Left ventricle myocardium superior (tissue), 1 donor: ENCODE measurements at places on chromosomes 3 and 15. TPM values are rescaled to one million over a fixed set of nuclear protein-coding genes. Genes with fewer than 3 reads are reported as not detected.

NPAP1 gene
- total RNA-seq = not detected

SKOR1 gene
- total RNA-seq = 0.07 TPM

LTK gene
- 1.5 TPM for total RNA-seq

ANKUB1 gene
- not detected for total RNA-seq

DAZL gene
- total RNA-seq = not detected

RAB7A gene
- 250 TPM for total RNA-seq

PAQR5 gene
- 1.7 TPM for total RNA-seq

PLSCR4 gene
- total RNA-seq = 13.8 TPM

YEATS2 gene
- total RNA-seq = 8.8 TPM

IMPG2 gene
- 0.20 TPM for total RNA-seq

HAUS2 gene
- total RNA-seq = 12.2 TPM

GUCA1C gene
- total RNA-seq = 1.8 TPM

CHSY1 gene
- total RNA-seq = 11.7 TPM

GRCh38 chr15:73727330-73727976 is 25.7 kb downstream of the INSYN1 start:
- DNase-seq = peak; percentile 67

GRCh38 chr15:66893294-66893693 is 172.1 kb upstream of the SMAD3 start:
- no peak for DNase-seq

DNA sequence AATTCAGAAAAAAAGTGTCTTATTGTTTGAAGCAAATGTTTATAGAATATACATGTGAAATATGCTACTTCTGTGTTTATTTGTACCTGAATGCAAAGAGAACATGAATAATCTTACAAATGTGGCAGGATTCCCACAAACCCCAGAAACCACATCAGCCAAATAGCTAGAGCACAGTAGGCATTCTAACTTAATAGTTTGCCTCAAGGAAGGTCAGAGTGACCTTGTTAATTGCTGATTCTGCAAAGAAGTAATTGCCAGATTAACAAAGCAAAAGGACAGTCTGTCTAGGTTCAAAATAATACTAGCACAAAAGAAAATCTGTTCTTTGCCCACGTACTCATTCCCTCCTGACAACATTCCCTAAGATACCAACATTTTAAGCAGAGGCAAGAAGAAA is 604.0 kb downstream of the PYDC2 start:
- DNase-seq = no peak

GRCh38 chr15:63668601-63669000 is 71.4 kb downstream of the FBXL22 start:
- DNase-seq = no peak

DNA sequence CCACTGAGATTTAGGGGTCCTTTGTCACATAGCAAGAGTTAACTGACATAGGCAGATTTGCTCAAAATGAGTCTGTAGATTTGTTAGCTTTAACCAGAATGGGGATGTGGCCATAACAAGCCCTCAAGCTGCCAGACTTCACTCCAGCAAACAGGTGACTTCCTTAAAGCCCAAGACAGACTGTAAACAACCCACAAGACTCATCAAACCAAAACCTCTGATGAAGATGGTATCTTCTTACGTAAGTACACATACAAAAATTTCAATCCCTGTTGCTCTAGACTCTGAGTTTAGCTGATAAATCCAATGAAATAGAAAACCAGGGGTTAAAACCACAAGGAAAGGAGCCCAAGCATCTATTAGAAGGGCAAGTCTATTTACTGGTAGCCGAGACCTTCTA is 18.2 kb upstream of the ZBTB20 start:
- no peak for DNase-seq

GRCh38 chr3:18593231-18593630 is 168.1 kb upstream of the SATB1 start:
- no peak for DNase-seq

GRCh38 chr3:59406943-59407342 is 357.1 kb upstream of the CFAP20DC start:
- DNase-seq = no peak

DNA sequence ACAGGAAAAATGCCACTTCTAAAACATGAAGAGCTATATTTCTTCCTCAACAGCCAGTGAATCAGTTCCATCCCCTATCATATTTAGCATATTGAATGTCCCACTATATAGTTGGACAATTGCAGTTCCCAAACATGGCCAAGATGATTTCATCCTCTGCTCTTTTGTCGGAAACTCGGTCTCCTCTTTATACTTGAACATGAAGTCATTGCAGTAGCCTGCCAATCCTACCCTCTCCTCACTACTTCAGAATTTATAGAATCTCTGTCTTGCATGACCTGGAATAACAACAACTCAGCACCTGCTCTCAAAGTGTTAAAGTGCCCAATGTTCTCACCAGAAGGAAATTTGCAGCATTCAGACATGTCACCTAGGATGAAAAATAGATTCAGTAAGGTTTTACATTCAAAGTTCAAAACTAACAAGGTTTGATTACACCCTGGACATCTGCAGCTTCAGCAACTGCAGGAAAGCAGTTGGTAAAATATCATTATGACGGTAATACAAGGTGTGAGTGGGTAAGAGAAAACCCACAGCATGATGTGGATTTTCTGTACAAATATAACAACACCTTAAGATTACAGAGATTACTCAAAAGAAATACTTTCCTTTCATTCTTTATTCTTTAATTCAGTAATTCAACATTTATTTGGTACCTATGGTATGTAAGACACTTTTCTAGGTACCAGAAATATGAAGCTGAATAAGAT is 52.5 kb downstream of the TP63 start:
- DNase-seq = no peak

DNA sequence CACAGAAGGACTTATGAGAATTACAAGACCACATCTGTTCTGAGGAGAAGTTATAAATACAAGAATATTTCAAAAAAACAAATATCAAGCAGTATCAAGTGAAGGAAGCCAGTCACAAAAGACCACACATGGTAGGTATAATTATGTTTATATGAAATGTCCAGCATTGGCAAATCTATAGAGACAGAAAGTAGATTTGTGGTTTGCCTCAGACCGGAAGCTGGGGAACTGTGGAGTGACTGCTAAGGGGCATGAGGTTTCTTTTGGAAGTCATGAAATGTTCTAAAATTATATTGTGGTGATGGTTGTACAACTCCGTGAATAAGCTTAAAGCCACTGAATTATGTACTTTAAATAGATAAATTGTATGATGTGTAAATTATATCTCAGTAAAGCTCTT is 136.9 kb downstream of the FRMD5 start:
- DNase-seq = no peak

GRCh38 chr3:157351981-157352380 is 84.7 kb upstream of the PTX3 start:
- no peak for DNase-seq

- no peak for DNase-seq
These were observed 111.1 kb downstream of the GABRB3 start for GRCh38 chr15:26661748-26662147.

DNA sequence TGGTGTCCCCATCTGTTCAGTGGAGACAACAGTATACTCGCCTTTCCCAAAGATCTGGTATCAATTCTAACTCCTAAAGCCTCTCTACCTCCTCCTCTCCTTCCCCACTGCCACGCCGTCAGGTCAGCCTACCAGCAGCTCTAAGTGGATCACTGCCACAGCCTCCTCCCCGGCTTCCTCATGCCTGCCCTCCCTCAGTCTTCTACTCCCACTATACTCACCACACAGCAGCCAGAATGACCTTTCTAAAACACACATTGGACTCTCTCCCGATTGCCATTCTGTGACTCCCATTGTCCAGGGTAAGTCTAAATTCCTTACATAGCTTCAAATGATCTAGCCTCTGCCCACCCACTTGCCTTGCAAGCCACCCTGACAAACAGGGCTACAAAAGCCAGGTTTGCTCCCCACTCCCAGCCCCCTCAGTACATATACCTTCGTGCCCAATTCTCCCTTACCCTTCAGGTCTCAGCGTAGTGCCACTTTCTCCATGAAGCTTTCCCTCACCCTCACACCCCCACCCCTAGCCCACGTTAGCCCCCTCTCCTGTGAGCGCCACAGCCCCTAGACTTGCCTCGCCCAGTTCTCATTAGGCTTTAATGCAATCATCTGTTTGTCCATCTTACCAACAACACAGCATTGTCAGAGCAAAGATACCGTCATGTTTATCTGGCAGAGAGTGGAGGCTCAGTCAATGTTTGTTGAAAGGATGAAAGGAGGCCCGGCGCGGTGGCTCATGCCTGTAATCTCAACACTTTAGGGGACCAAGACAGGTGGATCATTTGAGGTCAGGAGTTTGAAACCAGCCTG is 9.5 kb upstream of the SEMA7A start:
- no peak for DNase-seq

- no peak for DNase-seq
These were observed 4.2 kb downstream of the SELENOK start for GRCh38 chr3:53887446-53887845.

GRCh38 chr3:79515072-79515471 is 252.7 kb downstream of the ROBO1 start:
- no peak for DNase-seq

DNA sequence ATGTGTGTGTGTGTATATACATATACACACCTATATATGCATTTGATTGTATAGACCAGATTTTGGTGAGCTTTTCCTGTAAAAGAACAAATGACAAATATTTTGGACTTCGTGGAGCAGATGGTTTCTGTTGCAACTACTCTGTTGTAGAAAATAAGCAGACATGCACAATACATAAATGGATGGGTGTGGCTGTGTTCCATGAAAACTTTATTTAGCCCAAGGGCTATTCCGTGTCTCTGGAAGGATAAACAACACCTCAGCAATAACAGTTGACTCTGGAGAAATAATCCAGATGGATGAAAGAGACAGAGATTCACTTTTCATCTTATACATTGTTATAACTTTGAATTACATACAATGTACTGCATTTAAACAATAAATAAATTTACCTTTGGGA is 441.4 kb downstream of the CNTN3 start:
- DNase-seq = no peak

GRCh38 chr3:46183330-46183729 is 24.8 kb downstream of the CCR1 start:
- no peak for DNase-seq

DNA sequence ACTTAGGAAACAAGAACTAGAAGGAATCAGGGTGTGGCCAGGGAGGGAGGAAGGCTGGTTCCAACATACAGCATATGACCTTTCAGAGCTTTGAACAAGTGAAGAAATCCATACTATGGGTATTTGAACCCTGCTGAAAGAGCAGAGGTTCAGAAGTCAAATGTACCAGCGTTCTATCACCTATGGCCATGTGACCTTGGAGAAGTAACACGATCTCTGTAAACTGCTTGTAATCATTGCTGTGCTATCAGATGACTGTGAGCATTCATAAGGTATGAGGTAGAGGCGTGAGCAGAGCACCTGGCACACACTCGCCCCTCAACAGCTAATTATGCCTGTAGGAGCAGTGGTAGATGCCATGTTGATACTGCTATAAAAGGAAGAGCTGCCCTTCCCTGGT is 55.2 kb downstream of the KLHL6 start:
- no peak for DNase-seq

DNA sequence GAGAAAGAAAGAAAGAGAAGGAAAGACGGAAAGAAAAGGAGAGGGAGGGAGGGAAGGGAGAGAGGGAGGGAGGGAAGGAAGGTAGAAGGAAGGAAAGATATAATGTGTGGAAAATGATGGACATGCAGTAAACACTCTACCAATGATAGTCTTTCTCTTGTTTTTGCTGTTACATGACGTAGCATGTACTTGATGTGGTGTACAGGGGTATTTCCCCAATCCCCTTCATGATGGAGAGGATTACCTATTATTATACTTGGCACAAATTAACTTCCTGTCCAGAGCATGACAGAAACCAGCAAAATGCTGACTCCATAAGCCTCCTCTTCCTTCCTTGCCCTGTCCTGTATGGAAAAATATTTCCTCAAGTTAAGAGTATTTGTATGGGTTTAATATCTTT is 124.4 kb downstream of the B3GALNT1 start:
- DNase-seq = no peak

GRCh38 chr3:146523531-146523930 is 20.9 kb downstream of the PLSCR1 start:
- DNase-seq = no peak

- DNase-seq = no peak
These were observed 22.6 kb downstream of the ZIC1 start for GRCh38 chr3:147431751-147432150.

GRCh38 chr3:9180764-9181117 is 68.7 kb downstream of the SRGAP3 start:
- DNase-seq = no peak

GRCh38 chr3:60453326-60453725 is 797.9 kb downstream of the FHIT start:
- DNase-seq = no peak

- DNase-seq = no peak
These were observed 10.7 kb downstream of the H1-8 start for GRCh38 chr3:129553719-129554118.

DNA sequence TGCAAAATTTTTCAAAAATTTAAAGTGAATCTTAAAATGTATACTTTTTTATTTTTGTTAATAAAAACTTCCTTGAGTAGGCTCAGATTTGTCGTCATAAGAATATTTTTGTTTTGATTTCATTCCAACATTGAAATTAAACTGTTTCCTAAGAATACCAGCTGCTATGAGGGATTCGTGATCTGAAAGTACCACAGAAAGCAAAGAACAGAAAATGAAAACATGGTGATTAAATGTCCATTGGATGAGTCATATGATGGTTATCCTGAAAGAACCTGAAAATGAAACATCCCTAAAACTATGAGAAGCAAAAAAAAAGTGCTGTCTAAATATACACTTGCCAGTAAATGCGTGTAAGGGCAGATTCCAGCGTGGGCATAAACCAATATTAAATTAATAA is 143.8 kb downstream of the GMNC start:
- no peak for DNase-seq
